ENCODE measurements at places on chromosomes 7 and 10.

DNA sequence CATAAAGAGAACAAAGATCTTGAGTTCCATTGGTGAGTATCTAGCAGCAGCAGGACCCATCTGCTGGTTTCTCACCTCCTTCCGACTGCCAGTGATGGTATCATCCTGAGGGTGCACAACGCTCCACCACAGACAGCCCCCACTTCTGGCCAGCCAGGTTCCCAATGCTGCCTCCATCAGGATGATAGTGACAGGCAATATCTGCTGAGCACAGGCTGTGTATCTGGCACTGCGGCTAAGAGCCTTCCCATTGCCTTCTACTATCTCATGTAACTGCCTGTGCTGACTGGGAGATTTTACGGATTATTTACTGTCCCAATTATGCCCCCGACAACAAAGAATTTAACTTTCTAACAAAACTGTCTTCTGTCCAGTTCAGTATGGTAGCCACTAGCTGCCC, 352.4 kb upstream of the AOAH start:
- DNase-seq, result no peak

GRCh38 chr7:34835901-34836600, 178.0 kb downstream of the NPSR1 start:
- DNase-seq, result peak; percentile 44

DNA sequence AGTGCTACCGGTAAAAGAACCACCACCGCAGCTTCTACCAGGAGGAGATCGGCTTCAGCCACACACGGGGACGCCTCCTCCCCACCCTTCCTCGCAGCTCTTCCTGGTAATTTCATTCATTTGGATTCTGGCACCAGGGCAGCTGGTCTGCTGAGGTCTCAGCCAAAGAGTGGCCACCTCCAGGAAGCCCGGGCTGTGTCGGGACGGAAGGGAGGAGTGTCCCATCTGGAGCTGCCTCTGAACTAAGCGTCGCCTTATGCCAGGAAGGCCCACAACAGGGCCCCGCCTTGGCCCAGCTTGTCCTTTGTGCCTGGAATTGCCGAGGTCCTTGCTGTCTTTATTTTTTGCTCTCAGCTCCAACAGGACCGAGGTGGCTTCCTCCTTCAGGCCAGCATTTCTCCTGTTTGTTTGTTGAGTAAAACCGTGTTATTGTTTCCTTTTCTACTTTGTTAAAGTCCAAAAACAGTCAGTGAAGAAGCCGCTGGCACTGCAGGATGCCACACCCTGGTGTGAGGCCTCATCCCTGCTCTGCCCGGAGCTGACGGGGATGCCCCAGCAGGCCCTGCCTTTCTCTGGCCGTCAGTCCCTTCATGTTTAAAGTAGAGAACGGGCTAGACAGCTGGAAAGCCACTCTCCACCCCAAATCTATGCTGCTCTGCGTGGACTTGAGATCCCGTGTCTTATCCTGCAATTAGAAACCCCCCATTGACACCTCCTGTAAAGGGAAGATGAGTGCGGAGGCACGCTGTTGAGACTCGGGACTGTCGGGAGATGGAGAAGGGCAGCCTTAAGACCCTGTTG, 24.5 kb upstream of the TTYH3 start:
- DNase-seq, result no peak

GRCh38 chr10:89032141-89032891, 41.7 kb downstream of the FAS start:
- peak; percentile 72 for DNase-seq

DNA sequence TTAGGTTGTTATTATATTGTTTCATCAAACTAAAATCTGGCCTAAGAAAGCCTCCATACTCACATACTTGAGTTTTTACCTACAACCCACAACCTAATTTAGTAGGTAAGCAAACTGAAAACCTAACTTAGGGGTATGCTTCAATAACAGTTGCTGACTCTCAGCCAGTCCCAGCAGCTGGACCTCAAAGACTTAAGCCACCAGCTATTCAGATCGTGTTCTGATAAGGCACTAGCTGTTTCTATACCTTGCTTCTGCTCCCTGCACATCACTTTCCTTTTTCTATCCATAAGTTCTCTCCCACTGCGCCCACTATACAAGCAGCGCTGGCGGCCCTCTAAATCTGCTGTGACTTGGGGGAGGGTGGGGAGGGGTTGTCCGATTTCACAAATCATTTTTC, 42.3 kb downstream of the SUGCT start:
- no peak for DNase-seq
